ENCODE measurements at places on chromosomes 12 and 14. TPM values are rescaled to one million over a fixed set of nuclear protein-coding genes. Genes with fewer than 3 reads are reported as not detected.

DNA sequence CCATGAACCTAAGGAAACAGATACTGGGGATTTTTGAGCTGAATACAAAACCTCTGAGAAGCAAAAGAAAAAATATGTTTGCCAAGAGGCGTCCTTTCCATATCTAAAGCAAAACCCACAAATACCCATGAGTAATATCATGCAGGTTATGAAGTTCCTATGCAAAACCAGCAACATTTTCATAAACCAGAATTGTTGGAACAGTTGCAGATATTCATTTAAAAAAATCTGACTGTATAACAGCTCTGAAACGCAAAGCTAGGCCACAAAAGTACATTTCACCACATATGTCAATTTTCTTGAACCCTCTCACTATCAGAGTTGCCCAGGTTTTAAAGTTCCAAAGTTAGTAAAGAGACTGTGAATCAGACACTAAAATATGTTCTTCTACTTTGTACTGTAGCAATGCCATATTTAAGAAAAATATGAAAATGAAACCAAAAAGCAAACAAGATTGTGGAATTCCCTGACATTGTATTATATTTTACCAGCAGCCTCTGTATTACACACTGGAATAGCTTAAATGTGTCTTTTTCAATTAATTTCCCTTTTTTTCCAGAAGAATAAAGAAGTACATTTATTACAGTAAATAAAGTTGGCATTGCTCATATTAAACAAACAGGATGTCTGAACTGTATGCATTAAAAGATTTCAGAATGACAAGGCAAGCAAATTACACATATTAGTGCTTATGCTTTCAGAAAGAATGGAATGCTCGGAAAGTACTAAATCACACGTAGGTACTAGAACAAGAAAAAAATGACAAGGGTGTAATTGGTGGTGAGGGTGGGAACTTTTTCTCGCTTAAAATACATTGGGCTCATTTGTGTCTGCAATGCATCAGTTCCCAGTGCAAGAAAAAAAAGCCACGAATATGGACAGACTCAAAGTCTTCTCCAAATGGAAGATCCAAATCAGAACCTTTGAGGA, 33.6 kb upstream of the HIF1A start:
- no peak for DNase-seq

The BTBD6 gene
- 48.7 TPM for total RNA-seq

DNA sequence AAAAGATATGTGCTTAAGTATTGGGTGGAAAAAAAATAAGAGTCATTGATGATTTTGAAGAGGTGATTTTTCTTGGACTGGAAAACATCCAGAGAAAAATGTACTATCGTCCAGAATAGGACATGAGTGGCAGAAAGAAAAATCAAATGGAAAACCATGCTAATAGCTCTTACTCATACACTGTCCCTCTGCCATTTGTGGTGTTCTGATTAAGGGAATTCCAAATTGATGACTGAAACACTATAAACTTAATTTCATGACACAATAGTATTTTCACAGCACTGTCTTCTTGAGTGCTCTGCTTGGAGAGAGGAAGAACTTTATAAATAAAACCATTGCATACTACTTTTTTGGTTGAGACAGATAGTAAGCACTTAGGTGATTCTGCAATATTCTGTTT, 72.4 kb downstream of the USP15 start:
- no peak for DNase-seq

The GPX2 gene
- not detected for total RNA-seq

Data from natural killer cell (primary cell).